ENCODE measurements at places on chromosomes 4 and X.

GRCh38 chrX:25013632-25014365, 2.0 kb downstream of the ARX start:
- DNase-seq, result no peak

GRCh38 chr4:56475917-56476316, 8.5 kb downstream of the SRP72 start:
- no peak for DNase-seq

DNA sequence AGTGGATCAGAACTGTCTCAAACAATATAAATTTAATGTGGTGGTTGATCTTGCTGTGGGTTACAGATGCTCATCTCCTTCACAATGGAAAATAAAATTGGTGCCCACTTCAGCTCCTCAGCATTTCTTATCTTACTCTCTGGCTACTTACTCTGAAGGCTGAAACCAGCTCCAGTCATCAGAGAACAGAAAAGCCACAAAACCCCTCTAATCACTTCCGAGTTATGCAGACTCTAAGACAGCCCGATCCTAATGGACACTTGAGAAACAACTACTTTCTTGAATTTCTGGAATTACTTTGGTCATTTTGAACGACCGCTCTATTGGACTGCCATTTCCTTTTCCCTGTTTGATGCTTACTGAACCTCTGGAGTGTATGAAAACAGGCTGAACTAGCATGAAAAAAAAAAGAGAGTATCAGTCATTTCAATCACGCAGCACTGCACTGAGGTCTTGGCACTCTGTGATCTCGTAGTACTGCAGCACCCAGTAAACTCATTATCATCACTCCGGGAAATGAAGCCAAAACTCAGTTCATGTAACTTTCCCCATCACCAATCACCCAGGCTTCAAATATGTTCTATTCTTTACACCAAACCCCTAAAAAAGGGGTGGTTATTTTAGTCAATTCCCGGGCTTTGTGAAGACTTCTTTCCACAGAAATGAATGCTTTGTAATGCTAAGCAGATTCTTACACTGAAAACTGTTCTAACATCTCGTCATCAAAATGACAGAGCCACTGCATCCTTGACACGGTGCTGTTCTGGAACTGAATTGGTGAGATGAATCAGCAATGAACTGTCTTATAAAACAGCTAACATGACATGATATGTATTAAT, 54.5 kb downstream of the TSPAN5 start:
- DNase-seq, result peak; percentile 87

DNA sequence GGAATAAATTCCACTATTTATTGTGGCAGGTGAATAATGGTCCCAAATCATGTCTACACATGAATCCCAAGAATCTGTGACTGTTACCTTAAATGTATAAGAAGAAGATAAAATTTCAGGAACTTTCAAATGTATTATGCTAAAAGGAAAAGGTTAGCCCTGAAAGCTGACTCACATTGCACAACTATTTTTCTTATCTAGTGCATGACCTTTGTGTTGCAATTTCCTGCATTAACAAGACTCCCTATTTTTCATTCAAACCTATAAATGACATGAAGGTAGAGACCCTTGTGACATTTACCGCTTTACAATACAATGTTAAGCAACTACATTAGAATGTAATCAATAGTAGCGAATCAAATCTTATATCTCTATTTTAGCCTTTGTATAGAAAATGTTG, 36.7 kb downstream of the UBQLN2 start:
- no peak for DNase-seq

DNA sequence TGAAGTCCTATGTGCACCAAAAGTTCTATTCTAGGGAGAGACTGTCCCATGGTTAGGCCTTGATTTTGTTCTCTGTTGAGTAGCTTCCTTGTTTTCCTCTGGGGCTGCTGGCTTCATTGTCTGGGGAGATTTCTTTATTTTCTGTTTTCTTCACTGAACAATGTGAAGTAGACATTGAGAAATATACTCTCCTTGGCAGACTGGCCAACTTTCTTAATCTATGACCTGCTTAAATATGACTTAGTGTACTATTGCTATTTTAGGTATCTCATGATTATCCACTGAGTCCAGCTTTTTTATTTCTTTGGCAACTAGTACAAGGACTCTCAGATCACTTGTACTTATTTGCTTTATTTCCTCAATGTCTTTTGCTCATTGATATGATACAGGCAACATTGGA, 1594.6 kb downstream of the ARAP2 start:
- DNase-seq, result no peak

DNA sequence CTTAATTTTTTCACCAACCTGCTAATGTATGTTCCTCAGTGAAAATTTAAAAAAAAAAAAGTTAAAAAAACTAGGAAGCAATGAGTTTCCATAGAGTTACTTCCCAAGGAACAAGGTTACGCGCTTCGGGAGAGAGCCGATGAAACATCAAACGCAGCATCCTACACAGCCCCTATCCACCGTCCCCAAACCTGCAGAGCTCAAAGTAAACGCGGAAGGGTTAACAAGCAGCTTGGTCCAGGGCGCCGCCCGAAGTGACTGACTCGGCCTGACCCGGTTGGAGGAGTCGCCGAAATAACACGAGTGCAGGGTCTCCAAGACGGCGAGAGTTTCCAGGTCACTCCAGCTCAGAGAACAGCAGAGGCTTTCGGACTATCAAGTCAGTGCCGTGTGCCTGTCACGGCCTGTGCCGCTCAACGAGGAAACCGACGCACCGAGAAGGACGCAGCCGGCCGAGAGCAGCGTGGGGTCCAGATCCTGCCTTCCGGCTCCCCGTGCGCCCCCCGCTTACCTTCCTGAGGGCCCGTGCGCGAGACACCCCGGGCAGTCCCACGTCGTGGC, 512 bp downstream of the NOP14 start:
- DNase-seq, result peak; percentile 36

DNA sequence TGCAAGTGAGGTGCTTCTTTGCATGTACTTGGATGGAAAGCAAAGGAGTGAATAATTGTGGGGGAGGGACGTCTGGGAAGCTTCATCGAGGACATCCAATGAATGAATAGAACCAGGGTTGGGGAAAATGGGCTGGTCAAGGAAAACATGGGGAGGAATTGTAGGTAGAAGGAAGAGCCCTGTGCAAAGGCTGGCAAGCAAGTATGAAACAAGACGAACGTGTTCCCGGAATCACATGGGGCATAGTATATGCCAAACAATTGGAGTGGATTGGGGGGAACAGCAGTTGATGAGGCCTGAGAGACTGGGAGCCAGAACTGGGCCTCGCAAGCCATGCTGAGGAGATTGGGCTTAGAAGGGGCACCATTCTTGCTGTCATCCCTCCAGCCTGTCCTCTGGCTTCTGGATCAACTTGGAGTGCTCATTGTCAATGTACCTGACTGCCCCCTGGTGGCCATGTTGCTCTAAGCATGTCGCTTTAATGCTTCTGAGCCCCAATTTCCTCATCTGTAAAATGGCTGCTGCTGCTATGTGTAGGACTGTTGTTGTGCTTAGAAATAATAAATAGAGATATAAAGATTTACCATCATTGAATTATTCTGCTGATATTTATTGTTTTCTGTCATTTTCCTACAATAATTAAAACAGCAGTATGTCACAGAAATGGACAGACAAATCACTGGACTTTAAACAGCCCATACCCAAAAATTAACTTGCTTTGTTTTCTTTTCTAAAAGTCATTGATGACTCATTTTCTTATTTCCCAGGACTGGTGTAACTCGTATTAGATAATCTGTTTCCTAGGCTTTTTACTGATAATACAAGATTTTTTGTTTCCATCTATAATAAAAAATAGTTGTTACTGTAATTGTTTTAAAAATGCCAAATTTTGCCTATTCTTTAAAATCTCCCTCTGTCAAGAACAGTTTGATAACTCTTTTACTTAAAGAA, 66.4 kb downstream of the JADE3 start:
- DNase-seq, result peak; percentile 65

DNA sequence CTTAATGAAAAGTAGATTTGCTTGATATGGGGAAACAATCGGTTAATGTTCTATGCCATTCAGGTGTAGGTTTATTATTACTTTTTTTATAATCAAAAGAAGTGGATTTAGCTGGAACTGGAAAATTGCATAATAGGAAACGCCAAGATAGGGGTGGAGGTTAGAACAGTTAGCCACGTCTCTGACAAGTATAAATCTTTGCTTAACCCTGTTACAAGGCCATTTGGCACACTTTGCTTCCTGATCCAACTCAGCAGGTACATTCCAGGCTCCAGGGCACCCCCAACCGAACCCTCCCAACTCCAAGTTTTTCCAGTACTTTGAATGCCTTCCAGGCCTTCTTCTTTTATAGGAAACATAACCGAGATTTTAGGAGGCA, 50.6 kb upstream of the ACSL4 start:
- no peak for DNase-seq

DNA sequence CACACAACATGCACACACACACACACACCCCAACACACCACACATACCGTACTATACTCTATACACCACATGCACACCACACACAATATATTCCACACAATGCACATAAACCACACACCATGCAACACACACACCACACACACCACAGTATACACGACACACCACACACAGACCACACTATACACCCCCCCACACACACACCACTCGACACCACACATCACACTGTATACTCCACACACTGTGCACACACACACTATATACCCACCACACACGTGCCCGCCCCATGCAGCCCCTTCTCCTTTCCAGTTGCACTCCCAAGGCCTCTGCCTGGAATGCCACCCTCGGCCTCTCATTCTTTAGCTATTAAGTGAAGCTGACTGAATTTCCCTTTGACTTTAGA, 148.2 kb upstream of the NOCT start:
- no peak for DNase-seq

DNA sequence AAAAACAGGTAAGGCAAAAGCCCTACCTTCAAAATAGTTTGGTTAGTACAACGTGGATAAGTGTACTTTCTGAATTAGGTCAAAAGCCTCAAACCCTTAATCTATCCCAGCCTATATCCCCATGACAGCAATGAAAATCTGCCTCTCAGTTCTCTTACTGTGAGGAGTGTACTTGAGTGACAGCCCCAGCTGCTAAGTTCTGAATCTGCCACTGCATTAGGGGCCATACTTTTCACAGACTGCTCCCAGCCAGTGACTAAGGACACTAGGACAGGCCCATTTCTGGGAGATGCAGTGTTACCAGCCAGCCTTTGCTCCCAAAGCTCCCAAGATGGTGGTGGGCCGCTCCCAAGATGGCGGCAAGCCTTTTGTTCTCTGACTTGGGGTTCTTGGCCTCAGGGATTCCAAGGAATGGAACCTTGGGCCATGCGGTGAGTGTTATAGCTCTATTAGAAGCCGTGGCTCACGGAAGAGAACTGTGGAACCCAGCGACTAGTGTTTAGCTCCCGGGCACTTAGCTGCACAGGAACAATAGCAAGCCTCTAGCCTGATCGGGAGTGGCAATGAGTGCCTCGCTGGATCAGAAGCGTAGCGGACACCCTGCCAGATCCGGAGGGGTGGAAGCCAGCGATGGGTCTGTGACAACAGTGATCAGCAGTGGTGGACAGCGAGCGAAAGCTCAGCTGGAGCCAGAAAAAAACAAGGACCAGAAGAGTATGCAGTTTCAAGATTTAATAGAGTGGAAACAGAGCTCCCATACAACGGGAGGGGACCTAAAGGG, 175.6 kb upstream of the NRK start:
- no peak for DNase-seq

DNA sequence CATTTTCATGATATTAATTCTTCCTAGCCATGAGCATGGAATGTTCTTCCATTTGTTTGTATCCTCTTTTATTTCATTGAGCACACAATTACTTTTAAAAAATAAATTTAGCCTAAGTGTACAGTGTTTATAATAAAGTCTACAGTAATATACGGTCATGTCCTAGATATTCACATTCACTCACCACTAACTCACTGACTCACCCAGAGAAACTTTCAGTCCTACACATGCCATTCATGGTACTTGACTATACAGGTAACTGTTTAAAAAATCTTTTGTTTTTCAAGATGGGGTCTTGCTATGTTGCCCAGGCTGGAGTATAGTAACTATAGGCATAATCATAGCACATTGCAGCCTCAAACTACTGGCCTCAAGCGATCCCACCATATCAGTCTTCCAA, 348.1 kb downstream of the RAPGEF2 start:
- peak; percentile 57 for DNase-seq

GRCh38 chr4:21083413-21083812, 383.2 kb downstream of the PACRGL start:
- DNase-seq, result no peak

- DNase-seq, result peak; percentile 71
Observed at GRCh38 chrX:41779030-41779564, 55.1 kb downstream of the GPR82 start.

- no peak for DNase-seq
Observed at GRCh38 chr4:184891816-184892397, 66.1 kb upstream of the ACSL1 start.

DNA sequence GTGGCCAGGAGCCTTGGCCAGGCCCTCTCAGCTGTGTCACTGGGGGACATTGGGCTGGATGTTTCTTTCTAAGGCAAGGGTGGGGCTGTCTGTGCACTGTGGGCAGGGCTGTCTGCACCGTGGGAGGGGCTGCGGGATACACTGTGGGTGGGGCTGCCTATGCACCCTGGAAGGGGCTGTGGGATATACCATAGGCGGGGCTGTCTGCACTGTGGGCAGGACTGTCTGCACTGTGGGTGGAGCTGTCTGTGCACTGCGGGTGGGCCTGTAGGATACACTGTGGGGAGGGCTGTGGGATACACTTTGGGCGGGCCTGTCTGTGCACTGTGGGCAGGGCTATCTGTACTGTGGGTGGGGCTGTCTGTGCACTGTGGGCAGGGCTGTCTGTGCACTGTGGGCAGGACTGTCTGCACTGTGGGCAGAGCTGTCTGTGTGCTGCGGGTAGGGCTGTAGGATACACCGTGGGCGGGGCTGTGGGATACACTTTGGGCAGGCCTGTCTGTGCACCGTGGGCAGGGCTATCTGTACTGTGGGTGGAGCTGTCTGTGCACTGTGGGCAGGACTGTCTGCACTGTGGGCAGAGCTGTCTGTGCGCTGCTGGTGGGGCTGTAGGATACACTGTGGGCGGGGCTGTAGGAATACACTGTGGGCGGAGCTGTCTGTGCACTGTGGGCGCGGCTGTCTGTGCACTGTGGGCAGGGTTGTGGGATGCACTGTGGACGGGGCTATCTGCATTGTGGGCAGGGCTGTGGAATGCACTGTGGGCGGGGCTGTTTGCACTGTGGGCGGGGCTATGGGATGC, 31.1 kb downstream of the ACOX3 start:
- DNase-seq, result no peak

DNA sequence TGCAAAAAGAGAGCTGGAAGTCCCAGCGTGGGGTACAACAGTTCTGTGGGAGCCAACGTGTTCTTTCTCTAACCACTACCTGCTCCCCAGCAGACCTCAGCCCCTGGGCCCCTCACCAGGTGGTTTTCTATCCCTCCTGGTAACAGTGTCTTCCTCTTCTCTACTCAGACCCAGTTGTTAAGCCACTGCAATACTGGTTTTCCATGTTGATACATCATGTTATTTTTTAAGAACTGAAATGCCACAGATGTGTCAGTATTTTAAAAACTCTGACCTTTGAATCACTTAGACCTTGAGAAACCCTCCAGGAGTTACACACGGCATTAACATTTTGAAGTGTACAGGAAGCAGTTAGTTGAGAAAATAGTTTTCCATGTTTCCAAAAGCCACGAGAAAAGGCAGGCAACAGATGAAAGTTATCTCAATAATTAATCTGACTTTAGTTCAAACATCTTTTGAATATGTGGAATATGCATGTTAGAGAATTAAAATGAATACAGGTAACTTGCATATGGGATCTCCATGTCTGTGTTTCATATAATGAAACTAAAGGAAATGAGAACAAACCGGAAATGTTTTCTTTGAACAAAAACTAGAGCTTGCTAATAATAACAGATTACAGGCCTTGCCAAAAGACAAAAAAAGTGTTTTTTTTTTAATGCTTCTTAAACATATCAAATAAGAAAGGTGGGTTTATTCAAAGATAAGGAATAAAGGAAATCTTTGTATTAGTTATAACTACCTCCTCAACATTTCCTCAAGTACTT, 108.8 kb downstream of the ZNF827 start:
- no peak for DNase-seq

Data from fibroblast of skin of right biceps (primary cell).